CD8-positive, alpha-beta memory T cell (primary cell): ENCODE measurements at places on chromosomes 12 and 14.

- DNase-seq, result peak; percentile 41
These were observed 5.9 kb downstream of the KLHL33 start for GRCh38 chr14:20429801-20430669.

DNA sequence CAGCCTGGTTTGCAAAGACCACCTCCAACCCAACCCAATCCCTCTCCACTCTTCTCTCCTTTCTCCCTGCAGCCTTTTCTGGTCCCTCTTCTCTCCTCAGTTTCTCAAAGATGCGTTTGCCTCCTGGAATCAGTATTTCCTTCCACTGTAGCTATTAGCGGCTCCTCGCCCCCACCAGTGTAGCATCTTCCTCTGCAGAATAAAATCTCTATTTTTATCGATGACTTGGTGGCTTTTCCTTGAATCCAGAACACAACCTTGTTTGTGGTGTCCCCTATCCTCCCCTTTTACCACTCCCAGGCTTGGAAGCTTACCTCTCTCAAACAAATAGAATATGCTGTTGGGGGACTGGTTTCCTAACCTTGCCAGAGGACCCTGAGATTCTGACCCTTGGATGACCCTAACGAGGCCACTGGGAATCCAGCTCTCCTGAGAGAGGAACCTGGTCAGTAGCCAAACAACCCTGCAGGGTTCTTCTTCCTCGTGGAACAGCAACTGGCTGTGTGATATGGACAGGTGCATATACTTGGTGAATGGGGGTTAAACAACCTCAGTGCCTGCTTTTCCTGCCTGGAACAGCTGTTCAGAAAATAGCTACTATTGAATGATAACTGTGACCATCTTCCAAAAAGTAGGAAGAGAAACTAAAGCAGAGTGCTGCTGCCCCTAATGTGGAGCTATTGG, 4.4 kb downstream of the WNT1 start:
- no peak for DNase-seq

GRCh38 chr12:6799147-6799546, 9.8 kb downstream of the CD4 start:
- no peak for DNase-seq

GRCh38 chr14:73935666-73936065, 14.2 kb downstream of the FAM161B start:
- no peak for DNase-seq

- DNase-seq, result no peak
These were observed 16.4 kb upstream of the ANKRD9 start for GRCh38 chr14:102525929-102526497.

- DNase-seq, result no peak
These were observed 378.0 kb upstream of the DDHD1 start for GRCh38 chr14:53531156-53531555.

- DNase-seq, result no peak
These were observed 18.0 kb downstream of the LUM start for GRCh38 chr12:91093341-91093740.

DNA sequence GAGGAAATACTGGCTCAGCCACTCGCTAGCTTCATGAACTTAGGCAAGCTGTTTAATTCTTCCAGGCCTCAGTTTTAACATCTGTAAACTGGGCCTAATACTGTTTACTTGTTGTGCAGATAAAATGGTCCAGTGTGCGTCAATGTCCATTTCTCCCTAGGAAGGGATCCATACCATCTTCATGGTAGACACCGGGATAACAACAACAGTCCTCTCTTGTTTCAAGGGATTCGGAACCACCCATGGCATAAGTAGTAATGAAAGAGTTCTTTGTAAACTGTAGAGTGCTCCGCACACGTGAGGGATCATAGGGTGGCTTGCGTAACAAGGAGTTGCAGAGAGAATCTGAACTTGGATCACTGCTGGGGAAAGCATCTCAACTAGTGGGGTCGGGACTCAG, 17.3 kb upstream of the CHGA start:
- DNase-seq, result no peak

DNA sequence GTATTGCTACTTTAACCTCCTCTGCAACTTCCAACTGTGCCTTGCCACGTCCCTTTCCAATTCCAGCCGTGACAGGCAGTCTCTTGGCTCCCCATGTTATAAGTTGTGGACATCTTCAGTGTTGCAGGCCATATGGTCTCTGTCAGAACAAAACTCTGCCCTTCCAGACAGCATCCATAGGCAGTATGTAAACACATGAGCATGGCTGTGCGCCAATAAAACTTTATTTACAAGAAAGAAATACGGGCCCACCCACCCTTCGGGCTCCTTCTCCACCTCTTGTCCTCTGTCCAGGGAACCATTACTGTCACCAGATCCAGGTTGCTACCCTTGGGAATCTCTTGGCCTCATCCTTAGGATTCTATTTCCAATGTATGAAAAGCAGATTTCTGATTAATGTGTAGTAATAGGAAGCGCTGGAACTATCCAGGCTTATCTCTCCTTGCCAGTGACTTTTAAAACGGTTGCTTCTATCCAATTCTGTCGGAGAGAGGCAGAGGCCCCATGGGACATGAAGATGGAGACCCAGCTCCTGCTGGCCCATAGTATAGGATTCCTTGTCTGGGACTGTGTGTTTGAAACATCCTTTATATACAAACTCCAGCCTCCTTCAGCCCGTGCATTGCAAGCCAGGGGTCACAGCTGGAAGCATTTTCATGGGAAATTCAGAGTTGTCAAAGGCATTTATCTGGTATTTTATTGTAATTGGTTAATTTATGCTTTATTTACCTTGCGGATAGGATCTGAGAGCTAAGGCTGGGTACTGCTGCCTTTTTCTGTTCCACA, 114.4 kb downstream of the ZNF664 start:
- no peak for DNase-seq

- DNase-seq, result no peak
These were observed 61.9 kb downstream of the KICS2 start for GRCh38 chr12:64160021-64160710.

DNA sequence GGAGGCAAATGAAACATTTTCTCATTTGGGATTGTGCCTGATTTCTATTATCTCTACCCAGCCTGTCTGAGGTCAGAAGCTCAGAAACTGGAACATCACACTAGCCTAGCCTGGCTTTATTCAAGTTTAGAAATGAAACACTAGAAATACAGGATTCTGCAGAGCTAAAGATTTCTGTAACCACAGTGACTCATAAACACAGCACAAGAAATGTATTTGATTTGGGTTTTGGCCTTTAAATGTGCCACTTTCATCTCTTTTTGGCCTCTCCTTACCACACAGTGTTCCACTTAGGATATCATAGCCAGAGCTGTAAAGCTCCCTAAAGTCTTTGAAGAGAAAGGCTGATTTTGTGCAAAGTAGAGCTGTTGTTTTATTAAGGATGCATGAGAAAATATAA, 307.5 kb downstream of the EMP1 start:
- no peak for DNase-seq

DNA sequence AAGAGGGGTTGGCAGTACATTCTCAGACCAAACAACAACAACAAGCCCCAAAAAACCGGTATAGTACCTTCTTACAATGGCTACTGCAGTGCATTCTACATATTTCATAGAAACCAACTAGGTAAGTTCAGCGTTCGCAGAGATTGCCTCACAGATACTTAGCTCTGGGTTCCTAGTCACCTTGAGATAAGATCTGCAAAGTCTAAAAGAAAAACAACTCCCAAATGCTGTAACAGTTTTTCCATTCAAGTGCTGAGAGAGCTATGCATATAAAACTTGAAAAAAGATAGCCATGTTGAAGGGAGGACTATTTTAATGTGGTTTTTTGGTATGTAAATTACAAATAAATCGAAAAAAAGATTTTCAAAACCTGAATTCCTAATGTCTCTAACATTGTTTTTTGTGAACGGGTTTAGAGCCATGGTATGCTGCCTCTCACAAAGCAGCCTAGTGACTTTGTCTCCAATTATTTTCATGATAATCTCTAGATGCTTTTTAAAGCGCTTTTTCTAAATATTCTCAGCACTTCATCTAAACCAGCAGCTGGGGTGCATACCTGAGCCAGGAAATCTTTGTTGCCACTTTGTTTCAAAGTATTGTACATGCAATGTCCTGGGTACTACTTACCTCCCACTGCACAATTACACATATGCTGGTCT, 56.6 kb upstream of the CRACR2A start:
- DNase-seq, result no peak

DNA sequence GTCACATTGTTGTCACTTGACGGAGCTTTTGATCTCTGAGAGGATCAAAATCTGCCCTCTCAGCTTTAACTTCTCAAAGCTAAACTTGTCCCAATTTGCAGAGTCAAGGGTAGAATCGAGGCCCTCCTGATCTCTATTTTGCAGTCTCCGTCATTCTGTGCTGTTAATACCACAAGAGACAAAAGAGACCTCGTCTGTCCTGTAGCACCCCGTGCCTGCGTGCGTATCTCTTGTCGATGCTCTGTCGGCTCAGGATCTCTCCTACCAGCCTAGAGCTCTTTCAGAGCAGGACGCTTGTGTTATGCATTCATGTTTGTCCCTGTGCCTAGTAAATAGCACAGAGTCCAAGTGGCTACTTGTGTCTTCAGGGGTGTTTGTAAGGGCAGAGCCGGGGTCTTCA, 5.1 kb downstream of the EVL start:
- DNase-seq, result peak; percentile 68

DNA sequence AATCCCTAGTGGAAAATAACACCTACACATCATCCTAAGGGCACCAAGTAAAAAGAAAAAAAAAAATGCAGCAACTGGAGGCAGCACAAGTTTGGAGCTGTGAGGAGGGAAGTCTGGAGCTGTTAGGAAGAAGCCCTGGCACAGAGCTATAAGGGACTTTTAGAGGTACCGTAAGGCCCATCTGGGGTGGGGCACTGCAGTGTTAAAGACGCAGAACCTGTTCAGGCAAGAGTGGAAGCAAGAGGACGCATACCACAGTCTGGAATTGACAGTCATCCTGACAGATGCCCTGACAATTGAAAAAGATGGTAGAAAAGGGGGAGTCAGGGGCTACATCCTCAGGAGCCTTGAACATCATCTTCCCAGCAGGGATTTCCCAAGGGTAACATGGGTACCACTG, 195.9 kb upstream of the PLEKHG7 start:
- no peak for DNase-seq

GRCh38 chr14:96103560-96104460, 64.6 kb downstream of the C14orf132 start:
- no peak for DNase-seq

DNA sequence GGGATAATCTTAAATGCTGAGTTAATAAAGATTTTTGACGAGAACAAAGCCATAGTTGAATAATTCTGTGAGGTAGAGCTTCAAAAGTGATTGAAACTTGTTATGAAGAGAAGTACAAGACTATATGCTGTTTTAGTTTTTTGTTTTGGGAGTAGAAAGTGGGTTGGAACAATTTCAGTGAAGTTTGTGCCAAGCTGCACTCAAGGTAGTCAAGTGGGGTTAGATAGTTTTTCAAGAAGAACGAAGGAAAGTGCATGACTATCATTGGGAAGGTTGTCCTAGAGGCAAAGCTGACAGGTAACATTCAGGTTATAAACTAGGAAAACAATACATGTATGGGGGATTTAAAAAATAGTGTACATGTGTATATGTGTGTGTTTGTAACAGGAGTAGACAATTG, 16.2 kb downstream of the FUT8 start:
- no peak for DNase-seq

- no peak for DNase-seq
These were observed 321.0 kb downstream of the BCL11B start for GRCh38 chr14:98951031-98951430.

DNA sequence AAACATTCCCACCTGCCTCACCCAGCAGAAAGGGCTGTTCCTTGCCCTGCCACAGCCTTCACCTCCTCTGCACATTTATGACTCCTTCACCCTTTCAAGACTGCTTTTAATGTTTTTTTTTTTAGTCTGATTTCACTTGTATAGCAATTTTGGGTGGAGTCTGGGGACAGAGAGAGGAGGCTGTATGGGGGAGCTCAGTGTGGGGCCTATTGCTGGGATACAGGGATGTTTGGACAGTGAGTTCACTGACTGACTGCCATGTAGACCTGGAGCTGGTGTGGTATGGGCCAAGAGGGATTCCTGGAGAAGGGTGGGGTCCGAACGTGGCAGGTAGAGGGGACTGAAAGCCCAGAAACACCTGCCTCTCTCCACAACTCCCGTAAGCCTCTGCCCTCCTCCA, 1.9 kb upstream of the KRT85 start:
- no peak for DNase-seq

DNA sequence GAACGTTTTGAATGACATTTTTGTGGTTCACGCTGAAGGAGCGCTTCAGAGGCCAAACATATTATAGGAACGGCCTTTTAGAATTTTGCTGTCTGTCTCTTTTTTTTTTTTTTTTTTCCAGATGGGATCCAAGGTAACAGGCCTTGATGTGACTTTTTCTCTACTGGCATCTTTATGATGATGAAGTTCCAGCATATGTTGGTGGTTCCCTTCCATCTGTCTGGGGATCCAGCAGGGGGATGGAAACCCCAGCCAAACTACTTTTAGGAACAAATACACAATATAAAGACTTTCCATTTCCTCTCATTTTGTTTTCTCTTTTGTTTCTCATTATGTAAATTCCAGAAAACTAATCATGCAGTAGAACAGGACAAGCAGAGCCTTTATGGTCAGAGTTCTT, 239.3 kb upstream of the PRICKLE1 start:
- DNase-seq, result no peak

DNA sequence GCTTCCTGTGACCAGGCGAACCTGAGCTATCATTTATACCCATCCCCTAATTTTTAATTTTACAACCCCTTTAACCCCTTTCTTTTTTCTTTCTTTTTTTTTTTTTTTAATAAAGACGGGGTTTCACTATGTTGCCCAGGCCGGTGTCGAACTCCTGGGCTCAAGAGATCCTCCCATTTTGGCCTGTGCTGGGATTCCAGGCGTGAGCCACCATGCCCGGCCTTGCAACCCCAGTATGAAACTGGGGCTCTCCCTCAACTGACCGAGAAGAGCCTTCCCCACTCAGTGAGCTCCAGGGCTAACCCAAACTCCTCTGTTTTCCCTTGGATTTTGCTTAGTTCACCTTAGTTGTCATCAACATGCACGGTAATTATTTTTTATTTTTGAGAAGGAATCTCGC, 992 bp downstream of the CPSF2 start:
- no peak for DNase-seq

DNA sequence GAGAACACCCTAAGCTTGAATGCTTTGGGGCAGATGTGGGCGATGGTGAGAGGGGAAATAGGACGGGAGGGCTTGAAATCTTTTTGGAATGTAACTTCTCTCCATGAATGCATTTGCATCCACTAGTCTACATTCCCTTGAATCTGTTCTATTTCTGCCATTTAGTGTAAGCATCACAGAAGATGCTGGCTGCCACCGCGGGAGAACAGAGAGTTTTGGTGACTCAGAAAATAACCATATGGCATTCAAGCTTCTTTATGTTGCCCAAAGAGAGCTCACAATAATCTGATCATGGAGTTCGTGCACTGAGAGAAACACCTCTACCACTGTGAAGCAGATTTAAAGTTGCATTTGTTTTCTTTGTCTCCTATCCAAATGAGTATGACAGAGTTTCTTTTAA, 52.6 kb upstream of the OTX2 start:
- DNase-seq, result no peak

DNA sequence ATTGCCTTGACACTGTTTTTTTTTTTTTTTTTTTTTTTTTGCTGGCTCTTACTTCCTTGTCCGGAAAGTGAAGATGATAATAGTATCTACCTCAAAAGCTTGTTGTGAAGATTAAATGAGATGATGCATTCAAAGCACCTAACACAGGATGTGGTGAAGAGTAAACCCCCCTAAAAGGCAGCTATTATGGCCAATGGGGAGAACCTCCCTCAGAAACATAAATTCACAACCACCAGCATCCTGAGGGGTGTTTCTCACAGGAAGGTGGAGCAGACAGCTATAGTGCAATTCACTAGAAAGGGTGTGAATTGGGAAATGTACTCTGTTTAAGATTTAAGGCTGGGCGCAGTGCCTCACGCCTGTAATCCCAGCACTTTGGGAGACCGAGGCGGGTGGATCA, 85.4 kb upstream of the CRY1 start:
- DNase-seq, result peak; percentile 1

GRCh38 chr12:30166006-30166795, 382.5 kb upstream of the TMTC1 start:
- no peak for DNase-seq
